GM12878 (cell line): ENCODE measurements at places on chromosomes 16 and 17. TPM values are rescaled to one million over a fixed set of nuclear protein-coding genes. Genes with fewer than 3 reads are reported as not detected.

Gene CHST4
- total RNA-seq: 0.82 and 1.1 TPM in 2 replicates

- DNase-seq: no peak
These were observed 1.9 kb downstream of the PHF12 start for GRCh38 chr17:28949185-28950016.

DNA sequence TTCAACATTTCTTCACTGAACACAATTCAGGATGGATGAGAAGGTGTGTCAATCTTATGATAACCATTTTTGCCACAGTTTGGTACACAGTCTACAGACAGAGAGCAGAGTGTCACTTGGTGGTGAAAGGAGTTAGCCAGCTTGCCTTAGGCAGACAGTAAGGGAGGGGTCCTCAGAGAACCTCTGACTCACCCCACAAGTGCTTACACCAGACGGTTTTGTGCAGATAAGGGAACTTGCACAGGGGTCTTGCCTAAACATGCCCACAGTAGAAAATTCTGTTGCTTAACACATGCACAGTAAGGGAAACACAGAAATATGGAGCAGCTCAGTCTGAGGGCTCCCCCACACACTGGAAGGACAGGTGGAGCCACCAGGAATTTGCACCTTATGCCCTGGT, 204.5 kb upstream of the CDH8 start:
- DNase-seq: no peak

DNA sequence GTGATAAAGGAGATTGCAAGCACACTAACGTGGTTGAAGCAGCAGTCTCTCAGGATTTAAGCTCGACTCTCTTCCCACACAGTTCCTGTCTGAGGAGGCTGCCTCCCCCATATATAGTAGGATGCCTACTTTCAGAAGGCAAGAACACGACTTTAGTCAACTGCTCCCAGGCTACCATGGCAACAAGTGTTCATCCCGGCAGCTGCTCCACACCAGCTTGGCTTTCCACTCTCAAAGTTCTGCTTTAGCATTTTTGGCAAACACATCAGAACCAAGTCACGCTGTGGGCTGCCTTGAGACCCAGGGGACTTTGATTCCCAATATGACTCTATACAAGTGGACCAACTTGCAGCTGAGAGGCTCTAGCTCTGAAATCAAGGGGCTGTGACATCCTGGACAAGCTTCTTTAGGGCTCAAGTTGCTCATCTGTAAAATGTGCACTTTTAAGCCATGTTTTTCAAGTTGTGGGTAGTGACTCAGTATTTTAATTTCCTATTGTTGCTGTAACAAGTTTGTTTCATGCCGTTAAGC, 16.5 kb downstream of the ZP2 start:
- DNase-seq: no peak

DNA sequence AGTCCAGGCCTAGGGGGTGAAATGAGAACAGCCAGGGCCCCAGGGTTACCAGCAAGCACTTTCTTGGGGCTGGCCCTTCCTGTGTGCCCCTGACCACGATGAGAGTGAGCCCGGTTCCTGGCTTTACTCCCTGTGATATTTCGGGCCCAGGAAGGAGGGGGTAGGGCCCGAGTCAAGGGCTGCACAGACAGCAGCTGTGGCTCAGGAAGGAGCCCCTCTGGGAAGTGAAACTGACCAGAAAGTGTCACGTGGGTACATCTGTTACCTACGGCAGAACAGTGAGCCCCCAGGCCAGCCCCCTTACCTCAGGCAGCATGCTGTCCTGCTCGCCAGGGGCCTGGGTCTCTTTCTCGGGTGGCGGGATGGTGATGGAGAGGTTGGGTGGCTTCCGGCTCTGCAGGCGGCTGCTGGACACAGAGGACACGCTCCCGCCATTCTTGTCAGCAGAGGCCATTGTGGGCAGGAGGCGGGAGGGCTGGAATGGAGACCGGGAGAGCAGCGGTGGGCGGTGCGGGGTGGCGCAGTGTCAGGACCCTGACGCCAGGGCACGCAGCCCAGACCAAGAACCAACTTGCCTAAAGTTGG, 13.8 kb downstream of the AANAT start:
- peak; percentile 71 for DNase-seq

- DNase-seq: no peak
These were observed 97.7 kb downstream of the USP31 start for GRCh38 chr16:23051587-23051986.
